IMR-90 (cell line): ENCODE measurements at places on chromosomes 6 and 20. TPM values are rescaled to one million over a fixed set of nuclear protein-coding genes. Genes with fewer than 3 reads are reported as not detected.

C4A gene
- total RNA-seq, result 0.83 and 0.90 TPM in 2 replicates

SNAI1 gene
- total RNA-seq, result 0.54 and 0.83 TPM in 2 replicates

GABRR1 gene
- total RNA-seq, result not detected in 2 replicates

HTR1B gene
- under 0.01 and 0.36 TPM in 2 replicates for total RNA-seq

MCCD1 gene
- not detected in 2 replicates for total RNA-seq

EEF1A2 gene
- total RNA-seq, result 1.3 and 2.2 TPM in 2 replicates

DEFB132 gene
- total RNA-seq, result not detected in 2 replicates

BLTP3A gene
- total RNA-seq, result 4.2 and 4.7 TPM in 2 replicates
